Forelimb muscle (tissue), 1 donor: ENCODE measurements at places on chromosomes 16 and 17. TPM values are rescaled to one million over a fixed set of nuclear protein-coding genes. Genes with fewer than 3 reads are reported as not detected.

- DNase-seq, result no peak
Measured at GRCh38 chr16:4894276-4895150, 42.4 kb downstream of the PPL start.

DNA sequence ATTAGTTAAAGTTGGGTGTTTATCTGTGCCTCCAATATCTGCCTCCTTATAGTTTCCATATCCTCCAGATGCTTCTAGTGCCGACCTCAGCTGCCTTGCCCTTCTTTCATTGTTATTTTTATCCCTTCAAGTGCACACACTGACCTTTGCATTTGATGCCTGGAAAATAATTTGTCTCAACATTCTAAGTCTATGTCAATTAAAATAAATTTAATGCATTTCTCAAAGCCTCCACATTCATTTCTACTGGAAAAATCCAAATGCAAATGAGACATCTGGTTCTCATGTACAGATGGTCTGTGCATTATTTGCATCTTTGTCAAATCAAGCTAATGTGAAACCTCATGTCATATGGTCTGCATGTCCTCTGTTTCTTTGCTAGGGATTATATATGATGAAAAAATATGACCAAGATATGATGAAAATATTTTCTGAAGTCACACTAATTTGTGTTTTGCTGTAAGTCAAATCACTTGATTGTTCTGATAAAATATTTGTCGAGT is 61.4 kb downstream of the TMEM100 start:
- DNase-seq, result no peak

GRCh38 chr17:49121696-49122292 is 10.8 kb upstream of the B4GALNT2 start:
- DNase-seq, result no peak

DNA sequence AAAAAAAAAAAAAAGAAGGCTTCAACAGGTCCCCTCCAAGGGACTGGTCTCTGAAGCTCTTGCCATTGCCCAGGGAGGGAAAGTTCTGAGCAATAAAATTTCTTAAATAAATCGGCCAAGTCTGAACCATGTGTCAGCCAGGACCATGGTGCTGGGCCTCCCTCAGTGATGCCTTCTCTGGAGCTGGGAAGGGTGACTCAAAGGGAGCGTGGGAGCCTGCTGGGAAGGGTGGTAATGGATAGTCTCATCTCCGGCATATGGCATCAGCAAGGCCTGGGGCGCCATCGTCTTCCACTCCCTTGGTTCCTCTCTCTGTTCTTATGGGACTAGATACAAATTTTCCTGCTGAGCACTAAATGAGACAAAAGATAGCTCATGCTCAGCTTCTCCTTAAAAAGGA is 2.3 kb downstream of the VKORC1 start:
- DNase-seq, result no peak

DNA sequence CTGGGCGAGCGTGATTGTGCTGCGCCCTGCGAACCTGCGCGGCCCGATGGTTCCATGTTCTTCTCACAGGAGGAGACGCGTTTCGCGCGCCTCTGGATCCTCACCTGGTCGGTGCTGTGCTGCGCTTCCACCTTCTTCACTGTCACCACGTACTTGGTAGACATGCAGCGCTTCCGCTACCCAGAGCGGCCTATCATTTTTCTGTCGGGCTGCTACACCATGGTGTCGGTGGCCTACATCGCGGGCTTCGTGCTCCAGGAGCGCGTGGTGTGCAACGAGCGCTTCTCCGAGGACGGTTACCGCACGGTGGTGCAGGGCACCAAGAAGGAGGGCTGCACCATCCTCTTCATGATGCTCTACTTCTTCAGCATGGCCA is 1.0 kb downstream of the FZD2 start:
- DNase-seq, result no peak

GRCh38 chr16:79508294-79508693 is 92.2 kb downstream of the MAF start:
- no peak for DNase-seq

RHBDL3 gene
- polyA plus RNA-seq, result 1.1 TPM

LLGL2 gene
- polyA plus RNA-seq, result 6.4 TPM
